ENCODE measurements at places on chromosomes 2 and 18. TPM values are rescaled to one million over a fixed set of nuclear protein-coding genes. Genes with fewer than 3 reads are reported as not detected.

- no peak for DNase-seq
Observed at GRCh38 chr2:43293744-43294695, 67.6 kb upstream of the ZFP36L2 start.

- DNase-seq: no peak
Observed at GRCh38 chr2:211368467-211368866, 812.1 kb downstream of the CPS1 start.

DNA sequence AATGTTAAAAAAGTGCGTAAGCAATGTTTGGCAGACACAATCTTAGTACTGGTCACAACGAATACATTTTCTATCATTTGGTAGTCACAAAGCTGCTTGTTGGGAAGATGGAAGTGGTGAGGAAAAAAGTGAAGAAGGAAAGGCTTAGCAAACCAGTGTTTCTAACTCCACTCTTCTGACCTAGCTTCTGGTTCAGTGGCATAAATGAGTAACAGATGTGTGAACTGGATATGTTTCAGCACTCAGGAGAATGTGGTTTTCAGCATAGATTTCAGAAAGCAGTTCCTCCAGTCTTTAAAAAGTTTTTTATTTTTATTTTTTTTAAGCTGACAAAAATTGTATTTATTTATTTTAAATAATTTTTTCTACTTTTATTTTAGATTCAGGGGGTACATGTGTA, 357.1 kb downstream of the CPS1 start:
- no peak for DNase-seq

GRCh38 chr18:7908681-7909299, 341.7 kb downstream of the PTPRM start:
- DNase-seq: no peak

GRCh38 chr18:27022477-27022876, 157.0 kb upstream of the AQP4 start:
- DNase-seq: no peak

DNA sequence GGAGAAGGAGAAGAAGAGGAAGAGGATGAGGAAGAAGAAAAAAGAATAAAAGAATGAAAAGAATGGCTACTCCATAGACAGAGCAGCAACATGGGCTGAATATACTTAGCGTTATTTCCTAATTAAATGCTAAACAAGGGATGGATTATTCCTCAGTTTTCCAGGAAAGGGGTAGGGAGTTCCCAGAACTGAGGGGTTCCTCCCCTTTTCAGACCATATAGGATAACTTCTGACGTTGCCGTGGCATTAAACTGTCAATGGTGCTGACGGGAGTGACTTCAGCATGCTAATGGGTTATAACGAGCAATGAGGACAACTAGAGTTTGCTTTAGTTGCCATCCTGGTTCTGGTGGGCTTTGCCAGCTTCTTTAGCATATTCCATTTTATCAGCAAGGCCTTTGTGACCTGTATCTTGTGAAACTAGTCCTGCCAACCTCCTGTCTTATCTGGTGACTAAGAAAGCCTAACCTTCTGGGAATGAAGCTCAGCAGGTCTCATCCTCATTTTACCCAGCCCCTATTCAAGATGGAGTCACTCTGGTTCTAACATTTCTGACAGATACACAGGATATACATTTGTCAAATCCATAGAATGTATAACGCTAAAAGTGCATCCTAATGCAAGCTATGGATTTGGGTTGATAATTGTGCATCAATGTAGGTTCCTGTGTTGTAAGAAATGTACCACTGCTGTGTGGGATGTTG, 152.3 kb downstream of the MAIP1 start:
- no peak for DNase-seq

DNA sequence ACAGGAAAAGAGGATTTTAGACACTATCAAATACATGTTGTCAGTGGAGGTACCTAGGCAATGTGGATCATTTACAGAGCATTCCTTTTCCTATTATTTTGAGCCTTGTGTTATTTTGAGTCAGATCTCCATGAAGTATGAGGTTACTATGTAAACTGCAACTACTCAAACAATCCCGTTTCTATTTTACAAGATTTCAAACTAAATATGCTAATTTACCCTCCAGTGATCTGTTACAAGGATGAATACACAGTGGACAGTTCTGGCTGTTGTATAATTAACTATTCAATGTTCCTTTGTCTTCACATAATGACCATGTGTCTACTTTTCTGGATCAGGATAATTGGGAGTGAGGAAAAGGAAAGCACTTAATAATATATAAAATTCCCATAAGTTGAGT, 4.6 kb downstream of the HOXD1 start:
- no peak for DNase-seq

- DNase-seq: no peak
Observed at GRCh38 chr18:58823412-58823811, 41.3 kb upstream of the ZNF532 start.

GRCh38 chr2:226971084-226971483, 135.2 kb downstream of the RHBDD1 start:
- no peak for DNase-seq

DNA sequence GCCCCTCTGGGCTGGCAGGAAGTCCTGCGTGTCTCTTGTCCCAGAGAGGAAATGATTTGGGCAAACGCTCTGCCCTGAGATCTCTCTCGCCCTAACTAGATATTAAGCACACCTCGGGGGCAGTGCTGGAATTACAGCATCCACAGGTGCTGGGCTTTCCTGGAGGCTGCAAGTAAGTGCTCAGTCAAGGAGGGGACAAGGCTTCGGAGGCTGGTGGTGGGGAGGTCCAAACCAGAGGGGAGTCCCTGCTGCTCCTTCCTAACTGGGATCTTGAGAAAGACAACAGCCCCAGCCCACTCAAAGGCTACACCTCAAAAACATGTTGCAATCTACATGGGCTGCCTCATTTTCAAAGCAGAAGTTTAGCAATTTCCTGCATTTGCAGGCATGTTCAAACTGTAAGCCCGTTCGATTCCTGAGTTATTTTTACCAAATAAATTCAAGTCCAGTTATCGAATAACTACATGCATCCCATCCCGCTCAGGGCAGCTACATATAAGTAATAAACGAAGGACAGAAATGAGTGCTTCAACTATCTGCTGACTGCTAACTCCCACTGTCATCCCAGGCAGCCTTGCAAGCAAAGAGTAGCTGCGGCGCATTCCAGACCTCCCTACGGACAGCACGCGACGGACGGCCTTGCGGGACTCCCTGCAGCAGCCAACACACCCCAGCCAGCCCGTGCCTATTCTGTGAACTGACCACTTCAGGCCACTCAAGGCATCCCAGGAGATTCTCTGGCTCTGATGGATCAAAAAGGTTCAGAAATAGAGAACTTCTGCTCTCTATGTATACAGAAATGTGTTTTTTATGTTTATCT, 27.5 kb downstream of the ZNF516 start:
- peak; percentile 21 for DNase-seq

GRCh38 chr2:126739141-126739540, 83.2 kb downstream of the GYPC start:
- DNase-seq: no peak

GRCh38 chr18:59305295-59305694, 13.2 kb downstream of the CPLX4 start:
- no peak for DNase-seq

GRCh38 chr2:64267699-64268098, 123.5 kb upstream of the PELI1 start:
- peak; percentile 69 for DNase-seq

- DNase-seq: no peak
Observed at GRCh38 chr18:6509832-6510231, 95.1 kb upstream of the L3MBTL4 start.

GRCh38 chr2:110991911-110992310, 128.8 kb upstream of the BCL2L11 start:
- DNase-seq: no peak

GRCh38 chr2:39667104-39667885, 1.6 kb downstream of the TMEM178A start:
- DNase-seq: no peak

GRCh38 chr18:35497027-35497369, 762 bp downstream of the INO80C start:
- peak; percentile 48 for DNase-seq

CYTIP gene
- not detected for total RNA-seq

PRSS56 gene
- total RNA-seq: not detected

CABYR gene
- 3.1 TPM for total RNA-seq

CNDP1 gene
- total RNA-seq: not detected

INPP5D gene
- total RNA-seq: 29.4 TPM

GAD1 gene
- total RNA-seq: 0.13 TPM

DSEL gene
- 8.5 TPM for total RNA-seq
